SW 1271 (cell line): ENCODE measurements at places on chromosomes 5 and 9.

GRCh38 chr9:90972057-90972456, 170.4 kb downstream of the SYK start:
- no peak for DNase-seq

- DNase-seq, result no peak
Measured at GRCh38 chr5:126053630-126054029, 369.6 kb upstream of the GRAMD2B start.

- no peak for DNase-seq
Measured at GRCh38 chr9:5863092-5863746, 27.5 kb upstream of the MLANA start.

GRCh38 chr9:33728613-33729012, 66.7 kb upstream of the PRSS3 start:
- no peak for DNase-seq

DNA sequence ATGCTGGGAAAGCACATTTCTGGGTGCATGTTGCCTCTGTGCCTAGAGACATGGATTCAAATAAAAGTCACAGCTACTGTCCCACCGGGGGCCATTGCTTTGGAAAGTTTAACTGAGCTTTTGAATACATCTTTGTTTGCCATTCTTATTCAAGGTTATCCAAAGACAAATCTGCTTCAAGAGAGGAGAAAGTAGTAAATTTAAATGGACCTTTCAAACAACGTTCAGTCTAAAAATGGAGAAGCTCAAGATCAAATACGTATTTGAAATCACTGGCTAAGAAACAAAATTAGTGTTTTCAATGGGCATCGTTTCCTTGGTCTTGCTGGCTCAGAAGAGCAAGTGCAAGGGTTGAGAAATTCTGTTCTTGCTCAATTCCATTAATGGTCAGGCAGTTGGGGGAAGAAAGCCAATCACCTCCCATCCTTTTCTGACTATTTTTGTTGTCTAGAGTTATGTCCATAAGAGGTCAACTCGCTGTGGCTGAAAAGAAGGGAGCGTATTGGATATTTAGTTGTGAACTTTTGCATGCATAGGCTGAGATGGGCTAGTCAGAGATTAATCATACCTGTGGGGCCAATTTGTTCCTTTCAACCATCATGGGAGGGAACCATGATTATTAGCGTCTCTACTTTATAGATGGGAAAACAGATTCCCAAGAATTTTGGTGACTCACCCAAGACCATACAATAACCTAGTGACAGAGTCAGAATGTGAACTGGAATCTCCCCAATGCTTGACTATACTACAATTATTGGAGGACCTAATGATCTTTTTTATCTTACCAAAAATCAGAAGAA, 276.2 kb upstream of the TNC start:
- no peak for DNase-seq

- DNase-seq, result no peak
Measured at GRCh38 chr5:142845402-142845921, 75.3 kb downstream of the ARHGAP26 start.

DNA sequence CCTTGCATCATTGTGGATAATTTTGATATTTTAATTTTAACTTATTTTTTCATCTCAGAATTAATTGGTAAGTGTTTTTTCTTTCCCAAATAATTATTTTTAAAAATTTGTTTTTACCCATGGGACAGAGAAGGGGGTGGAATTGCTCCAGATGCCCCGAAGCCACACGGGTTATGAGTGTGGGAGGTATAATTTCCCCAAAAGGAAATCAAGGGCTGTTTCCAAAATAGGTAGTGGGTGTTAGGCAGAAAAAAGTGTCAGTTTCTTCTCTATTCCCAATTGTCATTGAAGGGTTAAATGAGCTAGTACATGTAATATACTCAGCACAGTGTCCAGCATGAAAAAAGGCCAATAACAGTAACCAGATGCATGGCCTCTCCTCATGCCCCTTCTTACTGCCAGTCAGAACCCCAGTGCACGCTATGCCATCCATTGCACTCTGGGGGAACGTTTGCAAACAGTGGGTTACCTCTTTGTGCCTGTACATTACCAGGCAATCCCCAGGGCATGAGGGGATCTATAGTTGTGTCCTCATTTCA, 36.4 kb upstream of the ANGPTL2 start:
- DNase-seq, result no peak

- no peak for DNase-seq
Measured at GRCh38 chr5:132095424-132095972, 21.9 kb downstream of the CSF2 start.

DNA sequence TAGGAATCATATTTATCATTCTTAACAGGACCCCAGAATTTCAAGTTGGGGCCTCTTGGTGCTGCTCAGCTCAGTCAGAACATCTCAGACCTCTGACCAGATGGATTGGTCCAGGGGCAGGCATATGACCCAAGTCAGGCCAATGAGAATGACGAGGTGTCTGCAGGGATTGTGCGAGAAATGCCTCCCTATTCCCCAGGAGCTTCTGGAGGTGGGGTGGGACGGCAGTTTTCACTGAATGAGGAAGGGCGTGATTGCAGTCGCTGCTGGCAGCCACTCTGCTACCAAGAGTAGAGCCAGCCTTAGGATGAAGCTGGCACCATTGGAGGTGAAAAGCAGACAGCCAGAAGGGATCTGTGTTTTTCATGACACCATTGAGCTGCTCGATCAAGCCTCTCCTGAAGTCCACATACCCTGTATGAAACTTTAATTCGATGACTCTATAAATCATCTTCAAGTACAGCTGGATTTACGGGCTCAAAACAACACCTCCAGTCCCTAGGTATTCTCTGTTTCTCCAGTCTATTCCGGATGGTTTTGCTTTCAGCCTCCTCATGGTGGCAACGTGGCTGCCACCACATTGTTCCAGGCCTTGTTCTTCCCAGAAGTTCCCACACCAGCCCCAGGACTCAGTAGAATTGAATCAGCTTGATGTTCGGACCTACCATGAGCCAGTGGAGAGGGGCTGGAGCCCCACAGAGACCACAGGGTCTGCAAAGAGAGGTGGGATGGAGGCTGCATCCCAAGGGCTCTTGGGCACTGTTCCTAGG, 70.2 kb upstream of the ADAMTS2 start:
- no peak for DNase-seq

- no peak for DNase-seq
Measured at GRCh38 chr5:36378551-36378950, 76.8 kb upstream of the RANBP3L start.
